Activated T-cell treated with anti-CD3 and anti-CD28 coated beads, Interleukin-2, amount 50 U/mL, for 72 hours (primary cell): ENCODE measurements at places on chromosomes 7 and 10. TPM values are rescaled to one million over a fixed set of nuclear protein-coding genes. Genes with fewer than 3 reads are reported as not detected.

Gene PON1
- not detected for total RNA-seq

GRCh38 chr7:86949779-86950260, 109.6 kb downstream of the ELAPOR2 start:
- H3K4me1 ChIP-seq, result peaks cover 13% of the 10 kb centered on the region
- H3K27ac ChIP-seq, result no peak overlapping the region
- peaks cover 7% of the 10 kb centered on the region for H3K27me3 ChIP-seq

- H3K4me1 ChIP-seq, result no peaks in the 10 kb centered on the region
- H3K27ac ChIP-seq, result no peak overlapping the region
- no peaks in the 10 kb centered on the region for H3K27me3 ChIP-seq
Observed at GRCh38 chr10:109947111-109947920, 24.0 kb upstream of the XPNPEP1 start.

Gene NYAP1
- 0.72 TPM for total RNA-seq

GRCh38 chr10:60517805-60518204, 128.1 kb upstream of the ANK3 start:
- DNase-seq, result no peak
- peaks cover 2% of the 10 kb centered on the region for H3K36me3 ChIP-seq
- no peaks in the 10 kb centered on the region for H3K27me3 ChIP-seq
- H3K27ac ChIP-seq, result no peak overlapping the region
- no peak overlapping the region for H3K4me3 ChIP-seq
- H3K4me1 ChIP-seq, result peaks cover 39% of the 10 kb centered on the region
